Prostate gland (tissue), 2 donors: ENCODE measurements at places on chromosomes 3 and 15. TPM values are rescaled to one million over a fixed set of nuclear protein-coding genes. Genes with fewer than 3 reads are reported as not detected.
A peak's percentile ranks its signal among the peaks of the same experiment; 100 is the strongest.

- no peak for DNase-seq
- no peak overlapping the region for H3K4me3 ChIP-seq
- H3K27me3 ChIP-seq: no peaks in the 10 kb centered on the region
- H3K4me1 ChIP-seq: no peaks in the 10 kb centered on the region
Measured at GRCh38 chr3:151075869-151076562, 9.4 kb upstream of the MED12L start.

- peak overlapping the region; percentile 24 for H3K27ac ChIP-seq
- DNase-seq: no peak
- peaks cover 6% of the 10 kb centered on the region for H3K4me1 ChIP-seq
- H3K36me3 ChIP-seq: no peaks in the 10 kb centered on the region
Measured at GRCh38 chr15:67157521-67158252, 92.3 kb downstream of the SMAD3 start.

GRCh38 chr3:47838503-47838902, 35.6 kb downstream of the DHX30 start:
- no peaks in the 10 kb centered on the region for H3K27me3 ChIP-seq
- H3K4me3 ChIP-seq: no peak overlapping the region
- H3K36me3 ChIP-seq: no peaks in the 10 kb centered on the region
- no peak for DNase-seq
- no peak overlapping the region for H3K27ac ChIP-seq

DNA sequence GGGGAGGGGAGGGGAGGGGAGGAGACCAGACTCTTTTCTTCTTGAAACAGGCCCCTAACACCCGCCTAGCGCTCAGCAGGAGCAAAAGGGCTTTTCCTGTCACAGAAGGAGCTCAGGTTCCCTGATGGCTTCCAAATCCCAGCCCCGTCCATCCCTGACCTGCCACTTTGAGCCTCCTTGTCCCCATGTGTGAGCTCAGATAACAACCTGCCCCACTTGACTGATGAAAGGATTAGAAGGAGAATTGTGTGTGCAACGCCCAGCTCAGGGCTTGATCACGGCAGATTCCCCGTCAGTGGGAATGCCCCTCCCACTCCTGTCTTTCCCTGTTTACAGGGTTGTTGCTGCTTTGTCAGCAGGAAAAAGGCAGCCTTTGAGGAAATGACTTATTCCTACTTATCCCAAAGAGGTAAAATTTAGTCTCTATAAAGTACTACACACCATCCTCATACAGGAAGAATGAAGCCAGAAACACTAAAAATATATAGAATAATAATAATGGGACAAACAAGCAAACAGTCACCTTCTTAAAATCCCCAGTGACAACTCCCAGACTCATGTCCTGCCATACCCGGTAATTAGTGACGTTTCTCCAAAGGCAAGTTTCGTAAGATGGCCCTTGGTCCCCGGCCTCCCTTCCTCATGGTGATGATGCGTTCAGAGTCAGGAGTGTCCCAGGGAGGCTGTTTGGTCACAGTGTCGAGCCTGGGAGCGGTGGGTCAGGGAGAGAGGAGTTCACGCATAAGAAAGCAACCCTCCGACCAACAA, 6.1 kb upstream of the LRRC15 start:
- H3K4me3 ChIP-seq: no peak overlapping the region
- no peak overlapping the region for H3K27ac ChIP-seq
- DNase-seq: no peak
- no peaks in the 10 kb centered on the region for H3K4me1 ChIP-seq

GRCh38 chr3:140186421-140186920, 251.5 kb downstream of the CLSTN2 start:
- peak; percentile 67 for DNase-seq
- no peak overlapping the region for H3K4me3 ChIP-seq
- H3K27me3 ChIP-seq: no peaks in the 10 kb centered on the region
- peaks cover 5% of the 10 kb centered on the region for H3K4me1 ChIP-seq
- no peak overlapping the region for H3K27ac ChIP-seq

GRCh38 chr3:55860049-55860721, 373.1 kb upstream of the WNT5A start:
- no peaks in the 10 kb centered on the region for H3K36me3 ChIP-seq
- no peaks in the 10 kb centered on the region for H3K27me3 ChIP-seq
- no peak overlapping the region for H3K27ac ChIP-seq

DNA sequence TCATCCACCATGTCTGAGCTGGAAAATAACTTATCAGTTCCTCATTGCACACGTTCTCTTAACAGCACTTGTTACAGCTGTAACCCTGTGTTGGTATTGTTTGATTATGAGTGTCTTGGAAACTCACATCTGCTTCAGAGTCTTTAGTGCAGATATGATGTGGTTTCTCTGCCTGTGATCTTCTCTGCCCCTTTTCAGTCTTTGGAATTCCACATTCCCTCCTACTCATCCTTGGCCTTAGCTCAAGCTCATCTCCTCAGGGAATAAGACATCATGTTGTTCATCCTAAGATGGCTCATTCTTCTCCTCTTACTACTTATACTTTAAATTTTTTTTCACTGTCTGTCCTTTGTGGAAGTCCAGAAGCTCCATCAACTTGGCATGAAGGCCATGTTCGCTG, 77.7 kb downstream of the SYNPR start:
- no peaks in the 10 kb centered on the region for H3K27me3 ChIP-seq
- no peak overlapping the region for H3K27ac ChIP-seq
- H3K4me3 ChIP-seq: no peak overlapping the region
- H3K36me3 ChIP-seq: no peaks in the 10 kb centered on the region
- DNase-seq: no peak

DNA sequence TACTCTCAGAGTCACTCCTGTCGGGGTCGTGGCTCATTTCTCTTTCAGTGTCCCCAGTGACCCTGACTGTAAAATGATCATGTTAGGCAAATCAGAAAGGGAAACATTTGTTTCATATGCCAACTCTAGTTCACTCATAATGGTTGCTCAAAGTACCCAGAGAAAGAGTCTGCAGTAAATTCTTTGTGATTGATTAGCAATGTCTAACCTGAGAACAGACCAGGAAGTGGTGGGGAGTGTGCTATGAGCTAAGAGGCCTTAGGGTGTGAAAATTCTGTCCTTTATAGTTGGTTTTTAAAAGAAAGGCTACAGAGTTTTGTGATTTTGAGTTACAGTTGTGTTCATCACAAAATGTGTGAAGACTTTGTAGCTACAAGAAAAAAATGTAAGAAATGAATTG, 108.9 kb downstream of the EDEM1 start:
- H3K27ac ChIP-seq: no peak overlapping the region
- no peaks in the 10 kb centered on the region for H3K27me3 ChIP-seq
- no peak for DNase-seq
- H3K4me1 ChIP-seq: no peaks in the 10 kb centered on the region

- no peak overlapping the region for H3K27ac ChIP-seq
- no peaks in the 10 kb centered on the region for H3K27me3 ChIP-seq
- H3K4me1 ChIP-seq: no peaks in the 10 kb centered on the region
- no peak for DNase-seq
- H3K4me3 ChIP-seq: no peak overlapping the region
Measured at GRCh38 chr3:31615071-31615875, 82.5 kb downstream of the STT3B start.

DNA sequence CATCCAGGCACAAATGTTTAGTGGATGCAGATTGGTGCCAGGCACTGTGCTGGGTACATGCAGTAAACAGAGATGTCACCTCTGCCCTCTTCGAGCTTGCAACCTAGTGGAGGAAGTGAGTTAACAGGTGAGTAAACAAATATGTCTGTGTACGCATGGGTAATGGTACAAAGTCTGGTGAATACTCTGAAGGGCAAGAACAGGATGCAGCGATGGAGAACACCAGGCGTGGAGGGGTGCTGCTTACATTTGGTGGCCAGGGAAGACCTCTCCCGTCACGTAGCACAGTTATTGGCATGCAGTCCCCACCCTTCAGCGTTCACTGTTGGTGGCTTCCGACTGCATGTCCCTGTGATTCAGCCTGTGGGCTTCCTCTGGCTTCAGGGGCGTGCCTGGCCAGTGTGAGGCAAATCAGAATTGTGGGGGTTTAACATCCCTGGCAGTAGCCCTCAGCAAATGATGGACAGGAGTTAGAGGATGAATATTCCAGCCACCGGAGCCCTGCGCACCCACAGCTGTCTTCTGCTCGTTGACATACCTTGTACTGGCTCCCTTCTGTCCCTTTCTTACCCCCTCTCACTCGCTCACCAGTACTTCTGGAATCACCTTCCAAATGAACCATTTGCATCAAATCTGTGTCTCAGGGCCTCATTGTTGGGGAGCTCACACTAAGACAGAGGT, 9.1 kb upstream of the HDAC11 start:
- no peaks in the 10 kb centered on the region for H3K4me1 ChIP-seq
- H3K27me3 ChIP-seq: no peaks in the 10 kb centered on the region
- no peak overlapping the region for H3K27ac ChIP-seq
- no peak overlapping the region for H3K4me3 ChIP-seq
- no peaks in the 10 kb centered on the region for H3K36me3 ChIP-seq

The CRYBG3 gene
- total RNA-seq: 23.5 TPM

The SCN5A gene
- total RNA-seq: 0.23 TPM

The TLR9 gene
- total RNA-seq: 0.17 TPM

The CLK3 gene
- 140 TPM for total RNA-seq

The RBM6 gene
- 176 TPM for total RNA-seq

The FBXW12 gene
- total RNA-seq: 0.68 TPM

The RETNLB gene
- total RNA-seq: not detected

The SUCLG2 gene
- 65.4 TPM for total RNA-seq

The BBS4 gene
- total RNA-seq: 63.8 TPM

The SLC22A14 gene
- total RNA-seq: 1.5 TPM

The SCAMP5 gene
- 24.4 TPM for total RNA-seq
